ENCODE measurements at places on chromosomes 1 and 21.
A peak's percentile ranks its signal among the peaks of the same experiment; 100 is the strongest.

GRCh38 chr1:54989968-54990810 lies 8.5 kb upstream of the BSND start:
- H3K4me1 ChIP-seq, result no peaks in the 10 kb centered on the region
- no peak for DNase-seq
- no peak overlapping the region for H3K4me3 ChIP-seq
- no peaks in the 10 kb centered on the region for H3K27me3 ChIP-seq

DNA sequence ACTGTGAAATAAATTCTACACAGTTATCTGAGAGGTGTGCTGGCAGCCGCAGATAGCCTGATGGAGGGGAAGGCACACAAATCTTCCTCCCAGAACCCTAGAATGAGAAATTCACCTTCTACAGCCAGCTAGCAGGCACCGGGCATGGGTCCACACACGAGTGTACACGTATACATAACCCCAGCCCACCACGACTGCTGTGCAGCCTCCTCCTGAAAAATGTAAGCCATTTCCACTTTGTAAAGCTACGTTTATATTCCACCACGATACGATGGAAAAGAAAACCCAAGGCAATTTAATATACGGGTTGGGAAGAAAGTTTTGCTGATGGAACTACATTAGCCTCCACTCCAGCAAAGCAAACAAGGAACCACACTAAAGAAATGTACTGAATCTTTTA lies 1.8 kb downstream of the BTG3 start:
- H3K4me1 ChIP-seq, result peaks cover 31% of the 10 kb centered on the region
- H3K36me3 ChIP-seq, result no peaks in the 10 kb centered on the region
- no peak for DNase-seq
- peak overlapping the region; percentile 98 for H3K4me3 ChIP-seq
- H3K27ac ChIP-seq, result peak overlapping the region; percentile 97
- no peaks in the 10 kb centered on the region for H3K27me3 ChIP-seq

GRCh38 chr1:77371396-77371795 lies 89.6 kb downstream of the AK5 start:
- no peaks in the 10 kb centered on the region for H3K27me3 ChIP-seq
- H3K4me1 ChIP-seq, result no peaks in the 10 kb centered on the region
- no peak for DNase-seq
- H3K36me3 ChIP-seq, result no peaks in the 10 kb centered on the region
- no peak overlapping the region for H3K27ac ChIP-seq
- H3K4me3 ChIP-seq, result no peak overlapping the region

DNA sequence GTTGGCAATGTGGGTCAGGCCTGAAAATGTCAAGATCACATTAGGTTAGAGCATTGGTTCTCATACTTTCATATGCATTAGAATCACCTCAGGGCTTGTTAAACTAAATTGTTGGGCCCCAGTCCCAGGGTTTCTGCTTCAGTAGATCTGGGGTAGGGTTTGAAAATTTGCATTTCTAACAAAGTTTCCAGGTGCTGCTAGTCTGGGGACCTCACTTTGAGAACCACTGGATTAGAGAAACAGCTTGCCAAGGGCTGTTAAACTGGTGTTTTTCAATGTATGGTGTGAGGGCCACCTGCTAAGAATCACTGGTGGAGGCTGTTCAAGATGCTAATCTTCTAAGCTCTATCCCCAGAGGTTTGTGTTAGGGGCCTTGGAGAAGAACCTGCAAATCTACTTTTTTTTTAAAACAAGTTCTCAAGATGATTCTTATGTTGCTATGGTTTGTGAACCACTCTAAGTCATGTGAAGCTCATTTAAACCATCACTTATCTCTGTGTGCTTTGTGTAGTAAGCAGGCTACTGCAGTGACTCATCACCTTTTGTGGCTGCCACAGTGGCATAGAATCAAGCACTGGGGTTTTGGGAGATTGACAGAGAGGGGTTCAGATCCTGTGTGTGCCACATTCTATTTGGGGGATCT lies 152.2 kb downstream of the S1PR1 start:
- H3K4me3 ChIP-seq, result no peak overlapping the region
- no peaks in the 10 kb centered on the region for H3K27me3 ChIP-seq
- no peak overlapping the region for H3K27ac ChIP-seq
- H3K36me3 ChIP-seq, result no peaks in the 10 kb centered on the region

DNA sequence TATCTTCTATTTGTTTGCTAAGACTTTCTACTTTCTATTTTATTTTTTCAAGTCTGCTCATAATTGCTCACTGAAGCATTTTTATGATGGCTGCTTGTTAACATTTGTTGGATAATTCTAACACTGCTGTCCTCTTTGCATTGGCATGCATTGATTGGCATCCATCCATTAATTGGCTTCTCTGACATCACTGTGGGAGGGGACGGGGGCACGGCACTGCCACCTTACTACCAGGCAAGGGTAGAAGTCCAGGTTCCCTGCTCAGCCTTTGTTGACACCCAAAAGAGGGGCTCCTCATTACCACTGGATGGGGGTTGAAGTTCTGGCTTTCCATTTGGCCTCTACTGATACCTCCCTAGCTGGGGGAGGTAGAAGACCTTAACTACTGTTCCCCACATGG lies 11.5 kb upstream of the ABCG1 start:
- H3K36me3 ChIP-seq, result no peaks in the 10 kb centered on the region
- no peaks in the 10 kb centered on the region for H3K4me1 ChIP-seq
- H3K27me3 ChIP-seq, result no peaks in the 10 kb centered on the region
- no peak overlapping the region for H3K4me3 ChIP-seq

DNA sequence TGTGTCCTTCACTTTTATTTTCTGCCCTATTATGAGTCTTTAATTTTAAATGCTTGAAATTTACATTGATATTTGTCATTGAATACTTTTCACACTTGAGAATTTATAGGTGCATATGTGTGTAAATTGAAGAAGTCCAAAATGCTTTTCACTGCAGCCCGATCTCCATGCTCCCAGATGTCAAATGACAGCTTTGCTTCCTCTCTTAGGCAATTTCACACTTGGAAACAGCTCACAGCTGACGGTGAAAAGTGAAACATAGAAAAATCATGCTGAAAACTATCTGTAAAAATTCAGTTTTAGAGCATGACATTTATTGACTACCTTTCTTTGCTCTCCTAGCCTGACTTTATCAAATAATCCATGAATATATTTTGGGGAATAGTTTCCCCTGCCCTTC lies 196.0 kb downstream of the RPS6KC1 start:
- no peaks in the 10 kb centered on the region for H3K36me3 ChIP-seq
- no peak overlapping the region for H3K27ac ChIP-seq
- DNase-seq, result no peak
- no peaks in the 10 kb centered on the region for H3K4me1 ChIP-seq

- no peak overlapping the region for H3K4me3 ChIP-seq
- DNase-seq, result no peak
- no peak overlapping the region for H3K27ac ChIP-seq
- H3K27me3 ChIP-seq, result no peaks in the 10 kb centered on the region
Observed at GRCh38 chr1:35345439-35345981, 77.0 kb downstream of the ZMYM4 start.

- no peaks in the 10 kb centered on the region for H3K36me3 ChIP-seq
- H3K27ac ChIP-seq, result no peak overlapping the region
- peaks cover 6% of the 10 kb centered on the region for H3K4me1 ChIP-seq
- no peak for DNase-seq
Observed at GRCh38 chr1:234330843-234331215, 42.4 kb upstream of the COA6 start.

GRCh38 chr1:235060607-235061470 lies 67.8 kb downstream of the TOMM20 start:
- peak overlapping the region; percentile 53 for H3K27ac ChIP-seq
- no peak overlapping the region for H3K4me3 ChIP-seq
- DNase-seq, result no peak
- H3K36me3 ChIP-seq, result no peaks in the 10 kb centered on the region

- H3K36me3 ChIP-seq, result no peaks in the 10 kb centered on the region
- peak within 1 kb of the TSS; percentile 57 for H3K4me3 ChIP-seq
- H3K27me3 ChIP-seq, result peaks cover 8% of the 10 kb centered on the region
- no peak for DNase-seq
Observed at GRCh38 chr21:26572702-26573381, at the start of gene CYYR1. TSS of gene CYYR1 (minus strand) at chr21:26573286. CDS start at chr21:26572940, 346 bp downstream.

- H3K27ac ChIP-seq, result no peak overlapping the region
- no peak for DNase-seq
- H3K4me1 ChIP-seq, result peaks cover 6% of the 10 kb centered on the region
- H3K36me3 ChIP-seq, result no peaks in the 10 kb centered on the region
Observed at GRCh38 chr1:115428256-115428655, 90.2 kb upstream of the NGF start.
